ENCODE measurements at places on chromosomes 16 and 17.

DNA sequence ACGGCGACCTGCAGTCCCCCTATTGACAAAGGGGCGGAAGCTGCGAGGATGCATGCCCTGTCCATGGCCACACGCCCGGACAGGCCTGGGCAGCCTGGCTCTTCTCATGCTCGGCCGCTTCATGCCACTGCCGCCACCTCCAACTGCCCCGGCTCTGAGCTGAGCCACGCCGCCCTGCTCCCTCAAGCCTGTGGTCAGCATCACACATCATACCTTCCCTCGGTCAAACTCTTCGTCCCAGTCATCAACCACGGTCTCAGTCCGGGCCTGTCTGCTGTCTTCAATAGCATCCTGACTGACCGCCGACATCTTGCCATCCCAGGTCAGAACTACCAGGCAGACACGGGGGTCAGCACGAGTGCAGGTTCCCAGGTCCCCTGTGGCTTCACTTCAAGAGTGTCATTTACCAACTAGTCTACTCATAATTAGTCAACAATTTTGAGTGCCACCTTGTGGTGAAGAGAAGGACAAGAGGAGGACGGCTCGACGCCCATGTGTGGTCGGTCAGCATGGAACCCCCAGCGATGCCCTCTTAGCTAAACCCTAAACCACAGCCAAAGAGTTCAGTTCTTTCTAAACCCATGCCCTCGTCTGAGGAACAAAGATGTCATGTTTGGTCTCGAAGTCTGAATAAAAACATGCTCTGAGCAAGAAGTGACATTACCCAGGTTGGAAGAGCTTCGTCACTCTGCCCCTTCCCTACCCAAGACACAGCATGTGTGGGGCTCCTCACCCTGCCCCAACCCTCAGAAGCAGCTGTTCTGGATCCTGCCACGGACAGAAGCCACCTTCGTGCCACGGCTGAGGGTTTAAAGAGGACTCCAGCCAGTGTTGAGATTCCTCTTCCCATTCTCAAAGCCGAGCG, 16.9 kb upstream of the CYTH1 start:
- peak; percentile 40 for DNase-seq

- no peak for DNase-seq
Observed at GRCh38 chr17:4601326-4601725, 17.0 kb downstream of the SMTNL2 start.

GRCh38 chr16:52781005-52781630, 234.2 kb upstream of the TOX3 start:
- no peak for DNase-seq

GRCh38 chr16:16960785-16961184, 510.0 kb downstream of the XYLT1 start:
- DNase-seq: no peak

DNA sequence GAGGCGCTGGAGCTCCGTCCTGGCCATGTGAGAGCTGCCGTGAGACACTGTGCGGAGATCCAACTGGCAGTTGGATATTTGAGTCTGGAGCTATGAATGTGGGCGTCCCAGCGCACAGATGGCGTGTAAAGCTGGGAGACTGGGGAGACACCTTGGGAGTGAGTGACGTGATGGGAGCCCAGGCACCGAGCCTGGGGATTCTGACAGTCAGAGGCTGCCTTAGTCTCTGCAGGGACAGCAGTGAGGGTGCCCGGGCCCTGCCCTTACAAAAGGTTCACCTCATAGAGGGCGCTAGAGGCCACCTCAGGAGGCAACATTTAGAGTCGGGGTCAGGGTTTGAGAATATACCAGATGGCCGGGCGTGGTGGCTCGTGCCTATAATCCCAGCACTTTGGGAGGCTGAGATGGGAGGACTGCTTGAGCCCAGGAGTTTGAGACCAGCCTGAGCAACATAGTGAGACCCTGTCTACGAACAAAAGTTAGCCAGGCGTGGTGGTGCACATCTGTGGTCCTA, 194.1 kb upstream of the GSE1 start:
- peak; percentile 32 for DNase-seq

Measured in NCI-H69 (cell line).